CD4-positive, CD25-positive, alpha-beta regulatory T cell (primary cell): ENCODE measurements at places on chromosomes 4 and X. TPM values are rescaled to one million over a fixed set of nuclear protein-coding genes. Genes with fewer than 3 reads are reported as not detected.

Gene ERCC6L
- total RNA-seq, result 0.64 TPM

DNA sequence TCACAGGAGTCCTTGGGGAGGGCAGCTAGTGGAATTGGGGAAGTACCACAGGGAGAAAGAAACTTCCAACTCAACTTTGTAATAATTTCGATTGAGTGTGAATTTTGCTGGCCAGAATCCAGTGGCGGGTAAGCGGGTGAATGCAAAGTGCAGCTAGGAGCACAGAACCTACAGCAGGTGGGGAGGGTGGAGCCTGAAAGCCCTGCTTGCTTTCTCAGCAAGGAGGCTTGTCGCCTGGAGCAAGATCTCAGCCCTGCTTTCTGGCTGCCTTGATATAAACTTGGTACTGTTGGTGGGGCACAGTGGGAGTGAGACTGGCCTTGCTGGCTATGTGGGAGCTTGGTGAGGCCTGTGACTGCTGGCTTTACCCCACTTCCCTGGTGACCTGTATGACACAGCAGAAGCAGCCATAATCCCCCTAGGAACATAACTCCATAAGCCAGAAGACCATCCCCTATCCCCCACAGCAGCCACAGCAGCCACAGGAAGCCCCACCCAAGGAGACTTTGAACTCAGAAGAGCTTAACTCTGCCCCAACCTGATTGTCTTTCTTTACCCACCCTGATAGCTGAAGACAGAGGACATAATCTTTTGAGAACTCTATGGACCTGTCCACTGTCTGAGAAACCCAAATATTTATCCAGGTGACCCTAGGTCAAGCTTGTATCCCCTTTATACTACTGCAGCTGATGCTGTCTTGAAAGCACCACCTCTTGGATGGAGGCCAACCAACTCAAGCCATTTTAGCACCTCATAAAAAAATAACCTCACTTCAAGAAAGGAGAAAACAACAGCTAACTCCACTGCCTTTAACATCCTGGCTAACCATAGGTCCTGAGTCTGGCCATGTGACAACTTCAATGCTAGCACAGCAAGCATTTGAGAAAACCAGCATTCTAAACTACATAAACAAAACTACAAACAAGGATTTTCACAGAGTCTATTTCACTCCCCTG lies 87.2 kb upstream of the PDE5A start:
- no peaks in the 10 kb centered on the region for H3K4me1 ChIP-seq
- H3K36me3 ChIP-seq, result no peaks in the 10 kb centered on the region
- no peaks in the 10 kb centered on the region for H3K27me3 ChIP-seq
- no peak overlapping the region for H3K4me3 ChIP-seq
- no peak for DNase-seq

- no peaks in the 10 kb centered on the region for H3K36me3 ChIP-seq
- H3K4me1 ChIP-seq, result peaks cover 26% of the 10 kb centered on the region
- DNase-seq, result peak; percentile 16
- no peaks in the 10 kb centered on the region for H3K27me3 ChIP-seq
- peak overlapping the region; percentile 90 for H3K4me3 ChIP-seq
- no peak overlapping the region for H3K27ac ChIP-seq
Measured at GRCh38 chrX:13690836-13691235, 1.9 kb downstream of the RAB9A start.

DNA sequence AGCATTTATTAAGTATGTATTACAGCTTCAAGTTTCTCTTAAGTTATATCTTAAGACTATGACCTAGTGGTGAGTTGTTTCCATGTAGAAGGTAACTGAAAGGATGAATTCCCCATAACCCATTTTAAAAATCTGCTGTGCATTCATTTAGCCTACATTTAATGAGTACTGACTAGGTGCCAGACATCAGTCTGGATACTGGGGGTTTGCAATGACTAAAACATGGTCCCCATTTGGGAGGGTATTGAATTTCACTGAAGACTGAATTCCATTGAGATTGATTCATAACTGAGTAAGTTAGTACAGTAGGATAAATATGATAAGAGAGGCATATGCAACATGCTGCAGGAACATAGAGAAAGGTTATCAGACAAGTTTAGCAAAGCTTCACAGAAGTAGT lies 241.5 kb downstream of the FRAS1 start:
- DNase-seq, result no peak
- no peaks in the 10 kb centered on the region for H3K36me3 ChIP-seq
- no peaks in the 10 kb centered on the region for H3K4me1 ChIP-seq
- H3K27ac ChIP-seq, result no peak overlapping the region
- no peaks in the 10 kb centered on the region for H3K27me3 ChIP-seq

DNA sequence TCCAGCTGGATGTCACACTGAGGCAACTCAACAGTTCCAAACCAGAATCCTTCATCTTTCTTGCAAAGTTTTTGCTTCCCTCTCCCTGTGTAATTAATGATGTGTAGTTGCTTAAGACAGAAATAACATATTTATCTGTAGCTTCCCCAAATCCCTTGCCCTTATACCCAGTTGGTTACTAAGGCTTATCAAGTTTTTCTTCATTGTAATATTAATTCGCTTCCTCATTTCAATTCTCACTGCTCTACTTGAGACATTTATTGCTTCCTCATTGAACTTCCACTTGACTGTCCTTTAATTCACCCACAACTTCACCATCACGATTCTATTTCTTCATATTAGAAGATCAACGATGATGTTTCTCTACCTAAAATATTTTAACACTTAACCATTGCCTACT lies 386.6 kb upstream of the CPEB2 start:
- H3K4me3 ChIP-seq, result no peak overlapping the region
- no peaks in the 10 kb centered on the region for H3K36me3 ChIP-seq
- no peaks in the 10 kb centered on the region for H3K27me3 ChIP-seq
- H3K27ac ChIP-seq, result no peak overlapping the region
